Ammon's horn (tissue), 1 donor: ENCODE measurements at places on chromosomes 7 and 10.

GRCh38 chr10:102845352-102845902 is 8.2 kb upstream of the CYP17A1 start:
- DNase-seq = no peak

DNA sequence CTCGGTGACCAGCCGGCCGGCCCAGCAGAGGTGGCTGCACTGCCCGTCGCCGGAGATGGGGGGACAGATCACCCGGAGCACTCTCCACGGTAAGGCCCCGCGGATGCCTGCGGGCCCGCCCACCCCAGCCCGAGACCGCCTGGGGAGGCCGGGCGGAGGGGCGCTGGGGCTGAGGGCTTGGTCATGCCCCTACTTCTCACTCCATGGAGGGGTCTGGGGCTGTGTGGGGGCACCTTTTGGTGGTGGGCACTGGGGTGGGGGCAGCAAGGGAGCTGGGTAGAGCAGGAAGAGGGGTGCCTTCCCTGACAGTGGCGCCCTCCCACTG is 61.8 kb downstream of the NEURL1 start:
- DNase-seq = no peak

- DNase-seq = peak; percentile 72
Measured at GRCh38 chr10:123994417-123995081, 98.8 kb downstream of the CHST15 start.

DNA sequence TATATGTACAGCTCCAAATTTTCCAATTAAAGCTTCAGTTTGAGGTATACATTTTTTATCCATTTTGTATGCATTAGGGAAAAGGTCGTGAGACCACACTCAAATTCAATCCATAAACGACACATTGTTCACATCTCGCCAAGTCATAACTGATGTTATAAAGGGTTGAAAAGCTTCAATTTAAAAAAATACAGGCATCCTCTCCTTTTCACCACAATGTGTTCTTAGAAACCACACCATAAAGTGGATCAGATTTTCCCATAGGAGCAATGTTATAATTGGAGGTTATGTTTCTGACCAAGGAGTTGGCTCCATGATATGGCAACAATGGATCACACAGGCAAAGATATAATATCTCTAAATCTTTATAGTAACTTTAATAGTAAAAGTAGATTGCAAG is 663.6 kb downstream of the PARD3 start:
- DNase-seq = no peak

- DNase-seq = no peak
Measured at GRCh38 chr7:104486931-104487330, 158.5 kb downstream of the LHFPL3 start.

- DNase-seq = no peak
Measured at GRCh38 chr7:106788637-106789036, 76.4 kb upstream of the PIK3CG start.

DNA sequence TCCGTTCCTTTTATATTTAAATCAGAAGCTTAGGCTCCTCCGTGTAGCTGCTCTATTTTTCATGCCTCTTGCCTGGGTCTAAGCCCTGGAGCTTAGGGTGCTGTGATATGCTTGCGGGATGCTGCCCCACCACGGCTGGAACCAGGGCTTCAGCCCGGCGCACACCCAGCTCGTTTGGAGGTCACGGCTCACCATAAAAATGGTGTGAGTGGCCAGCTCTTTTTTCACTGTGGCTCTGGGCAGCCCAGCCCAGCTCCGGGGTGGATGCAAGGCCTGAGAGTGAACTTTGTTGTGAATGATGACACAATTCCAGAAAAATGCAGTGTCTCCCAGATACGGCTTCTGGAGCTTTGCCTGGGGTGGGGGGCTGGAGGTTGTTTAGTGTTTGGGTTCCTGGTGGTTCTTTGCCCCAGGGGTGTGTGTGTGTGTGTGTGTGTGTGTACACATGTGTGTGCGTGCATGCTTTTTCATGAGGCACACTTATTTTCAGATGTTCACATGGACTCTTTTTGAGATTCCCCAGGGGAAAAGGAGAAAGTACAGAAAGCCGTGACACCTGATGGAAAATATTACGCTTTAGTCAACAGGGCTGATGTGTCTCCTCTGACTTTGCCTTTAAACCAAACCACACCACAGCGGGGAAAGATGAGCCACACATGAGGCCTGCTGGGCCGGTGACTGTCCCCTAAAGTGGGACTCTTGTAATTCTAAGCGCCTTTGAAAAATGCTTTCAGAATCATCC is 46.2 kb downstream of the GRK5 start:
- DNase-seq = no peak

GRCh38 chr10:26475386-26475785 is 37.2 kb downstream of the APBB1IP start:
- DNase-seq = no peak

DNA sequence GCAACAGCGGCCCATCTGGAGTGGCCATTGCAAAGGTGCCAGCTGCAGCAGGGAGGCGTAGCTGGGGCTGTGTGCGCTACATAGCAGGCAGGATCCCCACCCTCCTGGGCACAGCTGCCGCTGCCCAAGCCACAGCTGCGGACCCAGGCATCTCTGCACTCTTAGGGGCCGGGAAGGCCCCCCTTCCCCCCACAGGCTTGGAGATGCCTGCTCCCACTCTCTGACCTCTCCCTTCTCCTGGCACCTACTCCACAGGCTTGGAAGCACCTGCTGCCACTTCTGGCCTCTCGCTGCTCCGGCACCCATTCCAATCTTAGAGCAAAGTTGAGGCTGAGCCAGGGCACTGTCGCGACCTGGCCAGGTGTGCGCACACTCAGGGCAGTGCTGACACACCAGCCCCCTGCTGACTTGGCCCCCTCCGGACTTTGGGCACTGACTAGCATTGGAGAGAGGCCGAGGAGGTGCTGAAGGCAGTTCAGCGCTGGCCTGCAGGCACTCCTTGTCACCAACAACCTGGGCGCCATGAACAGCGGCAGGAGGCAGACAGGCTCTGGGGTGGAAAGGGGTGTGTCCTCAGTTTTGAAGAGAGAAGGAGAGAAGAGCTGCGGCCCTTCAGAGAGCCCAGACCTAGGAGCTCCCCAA is 18.4 kb downstream of the RBM48 start:
- DNase-seq = no peak

GRCh38 chr10:96377816-96378294 is 19.1 kb upstream of the OPALIN start:
- DNase-seq = no peak

DNA sequence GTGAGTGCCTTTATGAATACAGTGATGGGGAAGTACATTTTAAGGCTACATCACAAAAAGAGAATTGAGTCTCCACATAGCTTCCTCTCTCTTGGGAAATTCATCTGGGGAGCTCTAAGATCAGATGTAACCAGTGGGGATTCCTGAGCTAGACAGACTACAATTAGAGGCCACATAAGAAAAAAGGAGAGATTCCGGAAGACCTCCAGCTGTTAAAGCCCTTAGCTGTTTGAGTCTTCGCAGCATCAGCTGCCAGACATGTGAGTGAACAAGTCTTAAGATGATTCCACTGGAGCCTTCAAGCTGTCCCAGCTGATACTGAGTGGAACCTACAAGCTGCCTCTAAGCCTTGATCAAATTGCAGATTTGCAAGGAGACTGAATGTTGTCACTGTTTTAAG is 448.5 kb downstream of the NXPH1 start:
- DNase-seq = no peak

- DNase-seq = no peak
Measured at GRCh38 chr10:1036341-1036791, 10.7 kb upstream of the IDI2 start.

DNA sequence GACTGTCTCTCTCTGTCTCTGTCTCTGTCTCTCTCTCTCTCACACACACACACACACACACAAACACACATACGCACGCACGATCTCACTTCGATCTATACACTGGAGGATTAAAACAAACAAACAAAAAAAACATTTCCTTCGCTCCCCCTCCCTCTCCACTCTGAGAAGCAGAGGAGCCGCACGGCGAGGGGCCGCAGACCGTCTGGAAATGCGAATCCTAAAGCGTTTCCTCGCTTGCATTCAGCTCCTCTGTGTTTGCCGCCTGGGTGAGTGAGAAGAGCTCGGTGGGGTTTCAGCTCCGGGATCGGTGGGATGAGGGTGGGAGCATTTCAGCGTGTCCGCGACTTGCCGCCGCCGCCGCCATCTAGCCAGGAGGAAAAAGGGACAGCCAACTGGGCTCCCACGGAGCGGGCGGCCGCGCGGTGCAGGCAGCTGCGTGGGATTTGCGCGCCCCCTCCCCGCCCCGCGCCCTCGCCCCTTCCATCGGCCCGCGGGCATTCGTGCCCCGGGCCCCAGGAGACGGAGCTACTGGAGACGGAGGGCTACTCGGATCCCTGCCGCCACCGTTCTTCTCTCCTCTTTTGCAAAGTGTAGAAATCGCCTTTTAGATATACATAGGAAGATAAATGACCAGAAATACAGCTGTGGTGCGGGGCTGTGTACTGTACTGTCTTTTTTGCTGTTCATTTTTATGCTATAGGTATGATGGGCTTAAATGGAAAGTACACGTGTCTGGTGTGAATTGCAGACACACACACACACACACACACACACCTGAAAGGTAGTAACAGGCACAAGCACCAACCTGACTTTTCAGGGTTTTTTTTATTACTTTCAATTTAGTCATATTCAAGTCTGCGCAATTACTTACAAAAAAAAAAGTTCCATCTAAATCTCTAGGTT is 581 bp downstream of the PTPRZ1 start:
- DNase-seq = peak; percentile 19

GRCh38 chr7:150434240-150434639 is 16.2 kb upstream of the GIMAP8 start:
- DNase-seq = no peak

- DNase-seq = no peak
Measured at GRCh38 chr7:126079151-126079550, 1149.5 kb upstream of the POT1 start.

DNA sequence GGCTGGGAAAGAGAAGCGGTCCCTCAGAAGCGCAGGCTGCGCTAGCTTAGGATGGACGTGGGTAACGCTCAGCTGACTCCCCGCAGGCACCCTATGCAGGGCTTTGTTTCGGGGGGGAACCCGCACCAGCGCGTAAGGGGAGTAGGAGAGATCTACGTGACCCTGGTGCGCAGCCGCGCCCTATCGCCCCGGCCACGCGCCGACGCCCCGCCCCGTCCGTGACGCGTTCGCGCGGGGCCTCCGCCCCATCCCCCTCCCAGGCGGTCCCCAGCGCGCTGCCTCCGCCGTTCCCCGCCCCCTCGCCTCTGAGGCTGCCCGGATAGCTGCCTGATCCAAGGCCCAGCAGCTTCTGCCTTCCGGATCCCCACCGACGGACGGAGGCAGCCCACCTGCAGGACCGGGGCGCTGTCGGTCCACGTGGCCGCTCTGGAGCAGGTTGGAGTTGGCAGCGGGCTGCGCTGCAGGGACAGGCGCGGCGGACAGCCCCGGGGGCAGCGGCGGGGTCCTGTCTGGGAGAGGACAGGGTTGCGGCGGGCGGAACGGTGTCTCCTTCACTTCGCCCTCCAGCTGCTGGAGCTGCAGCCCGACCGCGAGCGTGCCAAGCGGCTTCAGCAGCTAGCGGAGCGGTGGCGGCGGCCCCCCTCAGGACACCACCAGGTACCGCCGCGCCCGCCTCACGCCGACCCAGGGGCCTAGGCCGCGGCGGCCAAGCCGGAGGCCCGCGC is at the start of gene VDAC2:
TSS of gene VDAC2 (plus strand) at position 515 of the 725 bp plus-strand sequence. CDS start 363 bp downstream, outside the sequence.
- peak; percentile 95 for DNase-seq

DNA sequence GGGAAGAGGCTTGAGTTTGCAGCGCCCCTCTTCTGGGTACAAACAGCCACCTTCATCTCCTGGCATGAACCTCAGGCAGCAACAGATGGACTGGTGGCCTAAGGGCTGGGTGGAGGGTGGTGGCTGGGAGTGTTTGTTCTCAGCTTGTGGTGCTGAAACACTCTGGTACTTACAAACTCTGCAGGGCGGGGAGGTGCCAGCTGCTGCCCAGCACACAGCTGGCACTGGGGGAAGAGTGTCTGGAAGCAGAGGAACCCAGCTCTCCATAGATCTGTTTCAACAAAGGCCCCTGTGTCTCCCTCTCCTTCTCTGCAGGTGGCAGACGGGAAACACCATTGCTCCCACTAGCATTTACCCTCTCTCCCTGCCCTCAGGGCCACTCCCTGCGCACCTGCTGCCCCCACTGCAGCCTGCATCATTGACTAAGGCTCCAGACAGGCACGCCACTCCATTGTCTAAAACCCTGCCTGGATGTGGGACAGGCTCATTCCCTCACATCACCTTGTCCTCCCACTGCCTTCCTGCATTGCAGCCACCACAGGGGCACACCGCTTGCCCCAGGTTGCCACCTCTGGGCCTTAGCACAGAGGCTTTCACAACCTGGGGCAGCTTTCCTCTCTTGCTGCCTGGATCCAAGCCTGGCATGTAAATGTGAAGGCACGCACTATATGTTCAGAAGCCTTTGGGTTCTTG is 6.5 kb downstream of the ARHGAP22 start:
- DNase-seq = peak; percentile 94

GRCh38 chr7:139721821-139722220 is 56.0 kb downstream of the HIPK2 start:
- no peak for DNase-seq

GRCh38 chr10:79402951-79403350 is 42.5 kb downstream of the ZCCHC24 start:
- DNase-seq = no peak

DNA sequence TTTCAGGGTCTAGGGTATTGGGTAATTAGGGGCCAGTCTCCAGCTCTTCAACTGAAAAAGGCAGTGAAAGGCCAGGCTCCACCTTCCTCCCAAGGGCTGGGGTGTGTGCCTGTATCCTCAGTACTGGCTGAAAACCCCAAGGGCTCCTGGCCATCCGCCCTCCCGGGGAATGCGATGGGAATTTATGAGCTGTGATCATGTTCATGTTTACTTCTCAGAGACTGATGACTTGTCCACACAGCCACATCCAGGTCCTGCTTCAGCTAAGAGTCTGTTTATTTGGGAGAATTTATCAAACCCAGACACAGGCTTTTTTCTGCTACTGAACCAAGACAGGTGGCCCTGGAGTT is 91.7 kb downstream of the CCDC3 start:
- DNase-seq = no peak

GRCh38 chr10:127578961-127579305 is 29.8 kb downstream of the NPS start:
- no peak for DNase-seq

GRCh38 chr10:72088889-72089575 is 681 bp upstream of the SPOCK2 start:
- peak; percentile 71 for DNase-seq
